Stimulated activated CD8-positive, alpha-beta memory T cell treated with anti-CD3 and anti-CD28 coated beads, Interleukin-4, amount 100 ng/mL, for 4 hours (primary cell): ENCODE measurements at places on chromosomes 11 and 22.

GRCh38 chr11:131518305-131518838 is 148.0 kb downstream of the NTM start:
- no peak for DNase-seq

DNA sequence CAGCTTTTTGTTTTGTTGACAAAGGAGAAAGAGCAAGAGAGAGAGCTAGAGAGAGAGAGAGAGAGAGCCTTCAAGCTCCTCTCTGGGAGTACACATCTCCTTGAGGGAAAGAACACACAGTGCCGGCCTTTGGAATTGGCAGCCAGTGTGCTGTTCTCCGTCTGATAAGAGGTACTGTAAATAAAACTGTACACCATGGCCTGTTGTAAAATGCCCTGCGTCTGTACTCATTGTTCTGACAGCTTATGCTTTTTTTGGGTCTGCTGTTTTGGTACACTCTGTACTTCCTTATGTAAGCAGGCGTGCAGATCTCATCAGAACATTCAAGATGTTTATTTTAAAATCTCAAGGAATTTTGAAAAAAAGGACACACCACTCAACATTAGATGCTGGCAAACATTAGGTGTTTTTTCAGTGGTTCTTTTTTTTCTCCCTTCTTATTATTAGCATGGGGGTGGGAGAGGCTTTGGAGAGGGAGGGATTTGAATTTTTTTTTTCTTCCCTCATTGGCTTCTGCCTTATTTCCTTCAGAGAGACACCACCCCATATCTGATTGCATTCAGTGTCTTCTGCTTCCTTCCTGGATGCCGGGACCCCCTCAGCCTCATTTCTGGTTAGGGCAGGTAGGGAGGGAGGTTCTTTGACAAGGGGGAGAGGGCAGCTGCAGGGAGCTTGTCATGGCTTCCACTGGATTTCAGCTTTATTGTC is 116.8 kb upstream of the NNMT start:
- DNase-seq: no peak

DNA sequence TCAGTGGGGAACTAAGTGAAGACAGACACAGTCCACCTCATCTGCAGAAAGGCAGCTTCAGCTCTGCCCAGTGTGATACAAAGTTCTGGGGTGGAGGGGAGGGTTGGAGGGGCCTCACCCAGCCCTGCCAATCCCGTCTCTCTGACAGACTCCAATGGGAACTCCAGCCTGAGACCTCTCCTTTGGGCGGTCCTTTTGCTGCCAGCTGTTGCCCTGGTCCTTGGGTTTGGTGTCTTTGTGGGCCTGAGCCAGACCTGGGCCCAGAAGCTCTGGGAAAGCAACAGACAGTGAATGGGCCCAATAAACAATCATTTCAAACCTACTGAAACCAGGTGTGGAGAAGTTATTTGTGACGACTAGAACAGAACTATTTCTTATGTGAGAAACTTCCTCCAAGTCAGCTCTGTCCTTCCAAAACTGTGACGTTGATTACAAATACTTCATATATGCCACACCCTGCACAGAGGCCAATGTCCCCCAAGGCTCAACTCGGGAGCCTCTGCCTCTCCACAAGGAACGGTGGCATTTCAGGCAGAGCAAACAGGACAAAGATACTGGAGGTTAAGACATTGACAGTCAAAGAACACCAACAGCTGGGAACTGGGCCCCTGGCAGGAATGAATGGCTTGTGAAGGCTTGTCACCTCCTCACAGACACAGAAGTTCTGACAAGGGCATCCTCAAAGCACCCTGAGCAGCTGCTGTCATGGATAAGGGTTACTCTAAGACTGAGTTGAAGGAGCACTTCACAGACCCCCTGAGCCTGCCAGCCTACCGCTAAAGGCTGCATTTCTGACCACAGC is 8.2 kb downstream of the ZP1 start:
- no peak for DNase-seq

DNA sequence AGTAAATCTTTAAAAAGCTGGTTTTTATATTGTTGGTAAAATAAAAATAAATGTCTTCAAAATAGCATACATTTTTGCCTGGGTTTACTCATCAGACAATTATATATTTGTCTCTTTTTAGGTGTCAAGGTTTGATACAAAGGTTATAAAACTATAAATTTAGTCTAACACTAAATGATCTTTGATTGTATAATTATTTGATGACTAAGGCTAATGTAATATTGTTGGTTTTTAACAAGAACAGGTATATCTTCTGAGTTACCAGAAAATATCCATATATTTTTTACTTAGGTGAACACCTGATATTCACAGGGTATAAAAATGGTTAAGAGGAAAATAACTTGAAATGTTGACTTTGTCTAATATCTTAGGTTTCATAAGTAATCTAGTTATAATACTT is 104.3 kb downstream of the KIF18A start:
- no peak for DNase-seq

- no peak for DNase-seq
These were observed at the start of gene AP5B1 for GRCh38 chr11:65780770-65781151. Gene AP5B1, minus strand, starts transcription at chr11:65780976. Its CDS starts 385 bp downstream, at chr11:65780591.

DNA sequence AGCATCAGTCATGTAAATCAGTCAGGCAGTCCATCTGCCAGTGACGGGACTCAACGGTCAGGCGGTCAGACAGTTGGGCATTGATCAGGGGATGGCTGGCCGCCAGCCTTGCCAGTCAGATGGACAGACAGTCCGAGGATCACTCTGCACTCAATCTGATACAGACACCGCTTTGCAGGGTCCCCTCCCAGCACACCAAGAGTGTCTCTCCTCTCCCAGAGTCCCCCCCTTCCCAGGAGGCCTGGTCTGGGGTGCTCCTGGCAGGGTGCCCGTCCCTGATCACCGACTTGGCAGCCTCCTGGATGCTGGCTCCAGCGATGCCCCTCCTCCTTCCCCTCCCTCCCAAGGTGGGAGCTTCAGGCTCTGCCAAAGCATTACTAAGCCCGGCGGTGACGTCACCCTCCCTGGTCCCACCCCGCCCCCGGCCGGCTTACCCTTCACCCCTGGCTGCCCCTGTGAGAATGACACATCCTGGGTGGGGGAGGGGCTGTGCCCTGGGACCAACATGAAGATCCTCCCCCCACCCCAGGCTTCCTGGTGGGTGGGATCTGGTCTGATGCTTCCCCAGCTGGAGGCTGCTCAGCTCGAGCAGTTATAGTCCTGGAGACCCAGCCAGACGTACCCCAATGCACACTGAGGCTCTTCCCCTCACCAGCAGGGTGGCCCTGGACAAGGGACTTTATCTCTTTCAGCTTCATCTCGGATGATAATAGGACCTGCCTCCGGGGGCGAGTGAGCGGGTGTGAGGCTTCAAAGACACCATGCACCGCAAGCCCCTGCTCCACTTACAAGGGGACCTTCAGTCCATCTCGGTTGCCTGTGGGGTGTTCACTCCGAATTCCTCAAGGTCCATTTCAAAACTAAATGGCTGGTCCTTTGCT is 69.2 kb downstream of the CD82 start:
- no peak for DNase-seq

- no peak for DNase-seq
These were observed 247.6 kb downstream of the ETS1 start for GRCh38 chr11:128339792-128340191.

- no peak for DNase-seq
These were observed 209.5 kb downstream of the NTM start for GRCh38 chr11:131579932-131580387.

- no peak for DNase-seq
These were observed 30.4 kb downstream of the TPBGL start for GRCh38 chr11:75270896-75271418.

GRCh38 chr22:46003271-46004091 is 26.5 kb upstream of the WNT7B start:
- DNase-seq: no peak

DNA sequence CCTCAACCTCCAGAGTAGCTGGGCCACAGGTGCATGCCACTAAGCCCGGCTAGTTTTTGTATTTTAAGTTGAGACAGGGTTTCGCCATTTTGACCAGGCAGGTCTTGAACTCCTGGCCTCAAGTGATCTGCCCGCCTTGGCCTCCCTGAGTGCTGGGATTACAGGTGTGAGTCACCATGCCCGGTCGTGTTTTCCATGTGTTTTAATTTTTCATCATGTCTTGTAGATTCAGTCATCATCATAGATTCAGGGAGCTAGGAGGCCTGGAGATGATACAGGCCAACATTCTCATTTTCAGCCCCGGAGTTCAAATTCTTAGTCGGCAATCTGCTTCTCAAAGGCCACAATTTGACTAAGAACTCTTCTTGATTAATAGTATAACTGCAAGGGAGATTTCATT is 73.5 kb upstream of the GRAMD1B start:
- no peak for DNase-seq

DNA sequence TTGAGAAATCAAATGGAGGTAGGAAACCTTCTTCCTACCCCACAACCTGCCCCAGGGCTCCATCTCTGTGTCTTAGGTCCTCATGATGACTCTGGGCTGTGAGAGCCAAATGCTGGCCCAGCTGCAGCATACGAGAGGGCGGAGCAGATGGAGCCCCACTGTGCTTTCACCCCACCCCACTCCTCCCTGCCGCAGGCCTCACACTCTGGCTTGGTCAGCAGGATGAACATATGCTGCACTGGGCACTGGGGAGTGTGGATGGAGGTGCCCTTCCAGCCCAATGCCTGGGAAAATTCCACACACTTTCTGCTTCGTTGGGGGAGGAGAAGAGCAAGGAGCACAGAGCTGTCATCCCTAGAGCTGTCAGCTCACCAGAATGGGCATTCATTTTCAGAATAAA is 271.6 kb upstream of the CADM1 start:
- DNase-seq: no peak

DNA sequence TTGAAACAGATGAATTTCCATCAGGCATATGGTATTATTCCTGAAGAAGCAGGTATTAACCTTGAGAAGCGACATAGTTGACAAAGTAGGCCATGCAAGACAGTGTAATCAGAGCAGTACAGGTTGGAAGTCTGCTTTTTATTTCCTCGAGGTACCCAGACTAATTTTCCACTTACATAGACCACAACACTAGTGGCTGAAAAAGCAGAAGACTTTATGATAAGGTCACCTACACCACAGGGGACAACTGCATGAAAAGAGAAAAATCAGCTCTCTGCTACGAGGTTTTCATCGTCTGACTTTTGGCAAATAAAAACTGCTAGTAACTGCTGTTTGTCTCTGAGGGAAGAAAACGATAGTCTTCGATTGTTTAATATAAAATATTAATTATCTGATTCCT is 77.5 kb downstream of the CNTN5 start:
- DNase-seq: no peak

DNA sequence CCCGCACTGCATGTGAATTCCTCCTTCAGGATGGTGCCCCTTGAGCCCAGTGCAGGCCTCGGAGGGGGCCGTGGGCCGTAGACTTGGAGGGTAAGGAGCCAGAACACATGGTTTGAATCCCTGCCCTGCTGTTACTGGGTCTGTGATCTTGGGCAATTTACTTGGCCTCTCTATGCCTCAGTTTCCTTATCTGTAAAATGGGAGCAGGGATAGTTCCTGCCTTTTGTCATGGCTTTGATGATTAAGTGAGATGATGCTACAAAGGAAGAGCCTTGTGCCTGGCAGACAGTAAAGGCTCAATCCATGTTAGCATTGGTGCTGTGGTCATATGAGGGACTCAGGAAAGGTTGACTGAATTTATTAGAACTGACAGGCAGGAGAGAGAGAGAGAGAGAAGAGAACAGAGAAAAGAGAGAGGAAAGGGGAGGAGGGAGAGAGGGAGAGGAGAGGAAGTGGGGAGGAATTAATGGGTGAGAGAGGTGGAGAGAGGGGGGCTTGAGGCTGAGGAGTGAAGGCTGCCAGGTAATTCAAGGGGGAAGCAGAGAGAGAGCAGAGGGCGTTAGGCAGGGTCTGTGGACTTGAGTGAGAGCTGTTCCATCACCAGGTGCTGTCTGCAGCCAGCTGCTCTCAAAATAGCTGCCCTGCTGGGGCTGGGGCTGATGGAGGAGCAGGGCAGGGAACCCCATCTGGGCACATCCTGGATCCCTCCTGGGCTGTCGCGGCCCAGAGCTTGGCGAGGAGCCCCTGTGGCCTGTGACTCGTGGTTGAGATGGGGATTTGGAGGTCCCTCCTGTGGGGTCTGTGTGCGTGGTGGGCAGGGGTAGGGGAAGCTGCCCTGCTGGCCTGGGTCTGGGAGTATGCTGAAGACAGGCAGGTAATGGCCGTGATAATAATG is 44.1 kb downstream of the MCM5 start:
- no peak for DNase-seq

DNA sequence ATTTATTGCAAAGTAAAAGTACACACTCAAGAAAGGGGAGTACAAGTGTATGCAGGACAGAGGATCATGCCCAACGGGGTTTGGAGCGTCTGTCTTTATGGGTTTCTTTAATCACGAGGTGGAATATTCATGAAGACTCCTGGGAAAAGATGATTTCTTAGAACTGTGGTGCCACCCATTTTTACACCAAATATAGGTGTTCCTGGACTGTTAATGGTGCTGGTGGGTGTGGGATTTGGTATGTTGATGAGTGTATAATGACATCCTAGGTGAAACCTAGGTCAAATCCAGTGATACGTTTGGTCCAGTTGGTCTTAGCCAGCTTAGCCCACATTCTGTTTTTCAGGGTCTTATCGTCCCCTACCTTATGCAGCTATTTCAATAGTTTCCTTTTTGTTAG is 21.1 kb downstream of the ANO3 start:
- no peak for DNase-seq

DNA sequence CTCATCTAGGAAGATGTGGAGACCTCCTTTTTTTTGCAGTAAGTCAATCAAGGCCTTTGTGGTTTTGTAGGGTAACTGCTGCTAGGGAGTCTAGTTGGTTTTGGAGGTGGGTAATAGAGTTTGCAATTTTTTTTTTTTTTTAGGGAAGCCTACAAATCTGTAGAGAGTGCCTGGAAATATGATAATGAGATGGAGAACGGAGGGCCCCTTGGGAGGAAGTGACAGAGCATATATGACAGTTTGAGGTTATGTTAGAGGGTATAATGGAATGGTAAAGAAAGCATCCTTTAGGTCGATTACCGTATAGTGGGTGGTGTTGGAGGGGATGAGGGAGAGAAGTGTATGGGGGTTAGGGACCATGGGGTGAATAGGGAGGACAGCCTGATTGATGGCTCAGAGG is 98.3 kb downstream of the ELP4 start:
- no peak for DNase-seq

GRCh38 chr11:17611049-17611448 is 64.0 kb downstream of the OTOG start:
- no peak for DNase-seq

GRCh38 chr22:30856741-30857502 is 111.7 kb downstream of the MORC2 start:
- DNase-seq: no peak

DNA sequence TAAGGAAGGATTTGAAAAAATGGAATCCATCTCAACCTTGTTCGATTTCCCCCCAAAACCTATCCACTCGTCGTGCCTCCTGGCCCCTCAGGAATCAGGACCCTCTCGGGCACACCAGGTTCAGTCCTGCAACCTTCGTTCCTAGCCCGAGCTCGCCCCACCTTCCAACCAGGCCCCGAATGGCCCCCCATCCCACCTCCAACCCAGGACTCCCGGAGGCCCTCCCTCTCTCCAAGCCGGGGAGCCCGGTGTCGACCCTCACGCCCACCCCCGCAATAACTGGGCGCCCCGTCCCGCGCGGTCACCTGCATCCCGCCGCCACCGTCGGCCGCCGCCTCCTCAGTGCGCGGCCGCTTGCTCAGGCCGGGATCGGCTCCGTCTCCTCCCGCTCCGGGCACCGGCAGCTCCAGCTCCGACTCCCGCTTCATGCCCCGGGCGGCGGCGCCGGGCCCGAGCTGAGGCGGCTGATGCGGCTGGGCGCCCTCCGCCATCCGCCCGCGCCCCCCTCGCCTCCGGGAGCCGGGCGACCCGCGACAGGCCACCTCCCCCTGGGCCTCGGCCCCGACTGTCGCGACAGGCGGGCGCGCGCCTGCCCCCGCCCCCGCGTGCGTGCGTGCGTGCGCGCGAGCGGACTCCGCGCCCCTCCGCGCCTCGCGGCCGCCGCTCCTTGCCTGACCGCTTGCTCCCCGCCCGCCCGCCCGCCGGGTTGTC is 534 bp downstream of the RBFOX2 start:
- DNase-seq: no peak
